ENCODE measurements at places on chromosomes 7 and 10.

- DNase-seq: no peak
Observed at GRCh38 chr7:100577507-100577906, 3.8 kb upstream of the SAP25 start.

- no peak for DNase-seq
Observed at GRCh38 chr10:29191674-29192073, 97.2 kb upstream of the LYZL1 start.

- DNase-seq: no peak
Observed at GRCh38 chr10:106711313-106711906, 453.1 kb downstream of the SORCS1 start.

GRCh38 chr10:16155834-16156233 lies 281.0 kb upstream of the PTER start:
- no peak for DNase-seq

GRCh38 chr7:52352013-52352981 lies 683.1 kb upstream of the POM121L12 start:
- no peak for DNase-seq

GRCh38 chr7:44103923-44104859 lies at the start of gene AEBP1:
Gene AEBP1 (plus strand): TSS chr7:44104345. CDS start chr7:44104666, 321 bp downstream.
- DNase-seq: no peak

DNA sequence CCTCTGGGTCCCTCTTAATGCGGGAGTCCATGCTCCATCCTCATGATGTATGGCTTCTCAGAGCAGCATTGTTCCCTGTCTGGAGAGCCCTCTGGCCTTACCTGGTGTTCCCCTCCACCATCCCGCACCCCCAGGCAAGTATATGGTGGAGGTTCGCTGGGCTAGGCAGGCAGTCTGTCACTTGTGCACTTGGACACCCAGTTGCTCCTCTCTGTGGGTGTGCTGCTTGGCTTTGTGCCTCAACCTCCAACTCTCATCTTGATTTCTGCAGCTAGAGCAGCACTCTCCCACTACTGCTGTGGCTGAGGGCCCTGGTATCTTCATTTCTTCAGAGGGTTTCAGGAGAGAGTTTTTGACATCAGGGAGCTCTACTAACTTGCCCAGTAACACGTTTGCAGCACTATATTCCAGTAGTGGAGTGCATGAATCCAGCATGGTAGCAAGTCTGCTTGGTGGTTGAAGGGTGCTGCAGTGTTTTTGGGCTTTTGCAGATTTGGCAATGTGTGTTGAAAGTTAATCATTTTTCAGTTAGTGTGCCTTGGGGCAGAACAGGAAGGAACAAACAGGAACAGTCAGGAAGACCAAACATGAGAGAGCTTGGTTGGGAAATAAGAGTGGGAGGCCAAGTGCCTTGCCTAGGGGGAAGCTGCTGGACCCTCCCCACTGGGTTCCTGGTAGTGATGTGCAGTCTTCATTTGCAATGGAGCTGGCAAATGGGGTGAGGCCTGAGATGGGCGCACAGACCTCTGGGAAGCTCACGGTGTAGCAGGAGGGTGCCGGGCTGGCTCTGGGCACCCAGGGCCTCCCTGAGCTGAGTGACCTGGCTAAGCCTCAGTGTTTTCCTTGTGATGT lies 37.4 kb downstream of the TSPAN14 start:
- DNase-seq: no peak

GRCh38 chr10:121753726-121754476 lies 155.7 kb upstream of the FGFR2 start:
- DNase-seq: peak; percentile 1

- DNase-seq: no peak
Observed at GRCh38 chr10:44952779-44953231, 6.8 kb upstream of the RASSF4 start.

- DNase-seq: no peak
Observed at GRCh38 chr10:11698691-11699549, 43.3 kb upstream of the ECHDC3 start.

- DNase-seq: no peak
Observed at GRCh38 chr10:17349717-17350116, 104.7 kb downstream of the ST8SIA6 start.

DNA sequence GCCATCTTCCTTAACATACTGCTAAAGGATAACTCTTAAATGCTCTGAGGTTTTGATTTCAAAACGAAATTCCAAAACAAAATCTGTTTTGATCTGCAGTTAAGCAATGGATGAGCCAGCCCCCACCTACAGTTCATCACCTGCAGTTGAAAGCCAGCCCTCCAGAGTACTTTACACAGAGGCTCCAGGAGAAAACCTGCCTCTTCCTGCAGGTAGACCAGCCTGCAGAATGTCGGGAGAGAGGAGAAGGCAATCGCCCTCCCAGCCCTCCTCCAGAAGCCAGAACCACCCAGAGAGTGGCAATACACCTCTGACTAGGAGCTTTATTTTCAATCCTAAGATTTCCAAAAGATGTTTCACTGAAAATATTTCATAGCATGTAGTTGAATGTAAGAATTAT lies 798.1 kb downstream of the GATA3 start:
- no peak for DNase-seq

GRCh38 chr10:119412244-119413092 lies 130.1 kb downstream of the RGS10 start:
- DNase-seq: no peak

DNA sequence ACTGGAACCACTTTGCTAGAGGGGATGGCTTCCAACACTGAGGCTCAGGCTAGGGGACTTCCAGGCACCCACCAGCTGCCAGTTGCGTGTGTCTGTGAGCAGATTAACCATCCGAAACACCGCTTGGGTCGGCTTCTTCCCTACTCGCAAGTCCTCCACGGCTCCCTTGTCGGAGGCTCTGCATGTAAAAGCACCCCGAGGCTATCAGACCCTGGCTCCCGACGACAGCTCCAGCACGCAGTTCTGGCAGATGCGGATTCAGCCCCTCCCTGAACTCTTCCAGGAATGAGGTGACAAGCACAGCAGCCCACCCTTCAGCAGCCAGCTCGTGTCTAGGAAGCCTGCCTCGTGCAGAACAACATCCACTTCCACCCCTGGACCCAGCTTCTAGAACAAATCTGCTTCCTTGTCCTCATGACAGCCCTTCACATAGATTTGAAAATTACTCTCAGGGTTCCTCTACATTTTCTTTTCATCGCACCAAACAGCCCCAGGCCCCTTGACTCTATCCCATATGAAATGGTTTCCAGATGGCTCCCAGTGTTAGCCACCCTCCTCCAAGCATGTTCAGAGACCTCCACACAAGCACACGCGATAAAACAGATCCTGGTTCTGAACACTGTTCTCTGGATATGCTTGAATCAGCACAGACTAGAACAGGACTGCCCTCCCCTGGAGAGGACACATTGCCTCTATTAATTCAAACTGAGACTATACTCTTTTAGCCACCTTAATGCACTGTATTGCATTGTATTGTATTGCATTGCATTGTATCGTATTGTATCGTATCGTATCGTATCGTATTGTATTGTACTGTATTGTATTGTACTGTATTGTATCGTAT lies 44.6 kb downstream of the SLIT1 start:
- DNase-seq: no peak

DNA sequence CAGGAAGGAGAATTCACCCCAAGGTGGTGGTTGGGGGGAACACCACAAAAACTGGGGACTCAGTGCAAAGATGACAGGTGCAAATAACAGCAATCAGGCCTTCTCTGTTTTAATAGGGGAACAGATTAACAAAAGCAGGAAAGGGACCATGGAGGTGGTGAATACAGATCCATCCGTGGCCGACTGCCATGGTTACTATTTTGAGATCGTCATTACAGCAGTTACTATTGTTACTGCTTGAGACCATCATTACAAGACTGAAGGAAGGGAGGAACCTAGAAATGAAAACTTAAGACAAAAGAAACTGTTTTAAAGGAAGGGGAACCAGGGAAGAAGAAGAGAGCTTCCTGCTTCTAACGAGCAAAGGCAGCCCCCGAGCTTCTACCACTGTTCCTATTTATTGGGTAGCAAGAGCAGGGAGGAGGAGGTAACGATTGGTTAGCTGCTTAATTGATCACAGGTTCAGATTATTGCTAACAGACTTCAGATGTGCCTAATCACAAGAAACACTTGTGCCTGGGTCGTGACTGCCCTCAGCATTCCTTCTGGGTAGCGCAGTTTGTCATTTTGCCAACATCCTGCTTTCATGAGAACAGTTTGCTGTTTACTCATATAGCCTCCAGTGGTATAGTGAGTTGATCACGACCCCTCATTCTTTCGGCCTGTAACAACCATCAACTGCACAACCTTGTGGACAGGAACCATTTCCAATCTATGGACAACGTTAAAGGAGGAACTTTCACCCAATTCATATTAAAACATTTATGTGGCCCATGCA lies 216.3 kb downstream of the CHCHD3 start:
- DNase-seq: no peak

DNA sequence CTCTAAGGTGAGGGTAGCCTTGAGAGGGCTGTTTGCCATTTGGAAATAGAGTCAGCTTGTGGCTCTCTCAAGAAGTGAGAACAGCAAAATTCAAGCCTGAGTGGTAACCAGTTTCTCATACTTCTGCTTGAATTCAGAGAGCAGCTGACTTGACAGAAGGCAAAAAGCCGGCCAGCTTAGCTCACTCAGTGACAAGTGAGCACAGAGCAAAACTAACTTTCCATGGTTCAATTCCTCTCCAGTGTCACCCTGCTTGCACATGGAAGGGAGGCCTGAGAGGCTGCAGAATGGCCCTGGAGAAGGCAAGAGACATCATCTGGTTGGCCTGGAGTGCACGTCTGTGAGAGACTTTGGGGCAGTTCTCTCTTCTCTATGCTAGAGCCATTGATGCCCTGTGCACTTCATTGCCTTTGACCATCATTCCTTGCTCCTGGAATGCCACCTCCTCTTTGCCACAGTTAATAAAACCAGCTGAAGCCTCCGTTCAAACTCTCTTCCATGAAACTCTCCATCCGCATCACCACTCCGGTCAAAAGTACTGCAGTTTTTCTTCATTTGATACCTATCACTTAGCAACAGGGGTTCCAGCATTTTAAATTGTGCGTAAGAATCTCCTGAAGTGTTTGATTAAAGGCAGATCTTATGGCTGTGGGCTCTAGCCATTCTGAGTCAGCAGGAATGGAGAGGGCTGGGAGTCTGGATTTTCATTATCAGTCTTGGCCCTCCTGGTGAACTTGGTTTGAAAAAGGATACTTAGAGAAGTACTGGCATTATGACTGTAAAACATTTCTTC lies 69.8 kb upstream of the PIK3CG start:
- no peak for DNase-seq

GRCh38 chr10:110221721-110222261 lies 14.4 kb downstream of the MXI1 start:
- peak; percentile 45 for DNase-seq

DNA sequence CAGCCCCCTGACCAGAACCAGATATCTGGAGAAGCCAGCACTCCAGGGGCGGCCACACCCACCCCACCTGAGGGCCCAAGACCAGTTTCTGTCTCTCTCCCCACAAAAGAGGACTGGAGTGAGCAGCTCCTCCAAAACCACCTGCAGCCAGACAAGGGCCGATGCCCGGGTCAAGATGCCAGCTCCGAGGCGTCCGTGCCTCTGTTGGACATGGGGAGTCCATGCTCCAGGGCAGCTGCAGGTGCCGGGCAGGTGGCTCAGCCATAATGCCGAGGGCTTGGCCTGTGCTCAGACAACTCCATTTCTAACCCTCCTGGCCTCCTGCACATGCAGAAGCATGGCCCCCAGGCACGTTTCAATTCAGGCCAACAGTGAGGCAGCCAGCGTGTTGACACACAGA lies 234.6 kb downstream of the MAD1L1 start:
- no peak for DNase-seq

GRCh38 chr7:118311121-118311836 lies 86.8 kb downstream of the ANKRD7 start:
- DNase-seq: no peak

- no peak for DNase-seq
Observed at GRCh38 chr10:20885678-20886077, 11.4 kb downstream of the NEBL start.

- DNase-seq: no peak
Observed at GRCh38 chr10:59631882-59632807, 77.5 kb downstream of the SLC16A9 start.

DNA sequence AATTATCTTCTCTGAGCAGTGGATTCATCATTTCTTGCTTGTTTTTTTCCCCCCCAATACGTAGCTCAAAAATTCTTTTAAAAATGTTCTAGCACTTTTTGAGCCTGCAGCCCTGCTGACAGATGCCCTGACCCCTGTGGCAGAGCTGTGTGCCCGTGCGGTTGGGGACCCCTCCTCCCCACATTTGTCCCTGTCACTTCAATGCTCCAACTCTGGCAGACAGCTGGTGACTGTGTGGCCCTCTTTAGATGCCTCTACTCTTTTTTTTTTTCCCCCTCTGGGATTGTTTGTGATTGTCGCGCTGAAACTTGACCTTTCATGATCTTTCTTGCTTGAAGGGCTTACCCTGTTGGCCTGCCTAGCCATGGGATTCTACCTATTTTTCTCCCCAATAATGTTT lies 214.1 kb downstream of the TMEM178B start:
- peak; percentile 22 for DNase-seq

GRCh38 chr7:29877196-29877595 lies 70.9 kb downstream of the WIPF3 start:
- DNase-seq: no peak

DNA sequence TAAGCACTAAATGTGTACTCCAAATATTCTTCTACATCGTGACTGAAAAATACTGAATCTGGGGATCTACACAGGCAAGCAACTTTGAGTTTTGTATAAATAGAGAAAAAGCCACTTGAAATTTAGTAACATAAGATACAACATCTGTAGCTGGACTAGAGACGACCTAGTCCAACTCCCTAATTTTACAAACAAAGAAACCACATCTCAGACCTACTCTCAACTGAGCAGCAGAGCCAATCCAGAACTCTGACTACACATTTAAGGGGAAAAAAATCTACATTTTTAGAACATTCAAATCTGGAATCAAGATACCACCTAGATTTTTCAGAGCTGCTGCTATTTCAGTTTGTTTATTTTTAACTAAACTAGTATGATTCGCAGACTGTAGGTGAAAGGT lies 88.9 kb downstream of the CABCOCO1 start:
- no peak for DNase-seq

- no peak for DNase-seq
Observed at GRCh38 chr7:73896454-73896853, 35.5 kb downstream of the TMEM270 start.

- no peak for DNase-seq
Observed at GRCh38 chr10:118256825-118257570, 85.1 kb downstream of the FAM204A start.

- DNase-seq: no peak
Observed at GRCh38 chr10:121683366-121683765, 85.1 kb upstream of the FGFR2 start.

DNA sequence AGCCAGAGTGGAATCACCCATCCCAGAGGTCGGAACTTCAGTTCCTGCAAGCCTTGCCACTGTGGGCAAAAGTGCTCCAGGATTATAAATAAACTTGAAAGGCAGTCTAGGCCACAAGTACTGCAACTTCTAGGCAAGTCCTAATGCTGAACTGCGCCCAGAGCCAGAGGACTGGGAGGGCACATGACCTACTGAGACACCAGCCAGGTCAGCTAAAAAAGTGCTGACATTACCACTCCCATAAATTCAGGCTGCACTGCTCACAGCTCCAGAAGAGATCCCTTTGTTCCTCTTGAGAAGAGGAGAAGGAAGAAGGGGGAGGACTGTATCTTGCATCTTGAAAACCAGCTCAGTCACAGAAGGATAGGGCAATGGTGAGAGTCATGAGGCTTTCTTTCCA lies 1084.1 kb upstream of the PHF14 start:
- DNase-seq: no peak

- DNase-seq: no peak
Observed at GRCh38 chr7:24432677-24433076, 140.6 kb upstream of the PALS2 start.

- no peak for DNase-seq
Observed at GRCh38 chr7:2200584-2200980, 32.2 kb downstream of the MAD1L1 start.

GRCh38 chr10:30455816-30456215 lies 21.8 kb downstream of the MAP3K8 start:
- DNase-seq: no peak
